NCI-H1105 treated with DMSO at 0.1 percent for 48 hours (cell line): ENCODE measurements at places on chromosomes 12 and 14.

DNA sequence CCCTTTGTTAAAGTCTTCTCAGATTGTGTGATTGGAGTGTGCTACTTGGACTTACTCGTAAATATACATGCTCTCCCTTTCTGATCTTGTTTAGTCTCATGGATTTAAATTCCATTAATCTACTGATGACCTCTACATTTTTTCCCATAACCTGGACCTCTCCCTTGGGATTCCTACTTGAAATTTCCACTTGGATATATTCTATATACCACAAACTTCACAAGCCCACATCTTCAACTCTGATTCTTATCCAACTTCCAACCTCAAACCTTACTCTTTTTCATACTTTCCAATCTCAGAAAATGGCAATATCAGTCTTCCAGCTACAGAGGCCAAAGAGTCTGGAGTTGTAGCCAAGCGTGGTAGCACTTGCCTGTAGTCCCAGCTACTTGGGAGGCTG, 49.1 kb upstream of the OTOGL start:
- DNase-seq = no peak

DNA sequence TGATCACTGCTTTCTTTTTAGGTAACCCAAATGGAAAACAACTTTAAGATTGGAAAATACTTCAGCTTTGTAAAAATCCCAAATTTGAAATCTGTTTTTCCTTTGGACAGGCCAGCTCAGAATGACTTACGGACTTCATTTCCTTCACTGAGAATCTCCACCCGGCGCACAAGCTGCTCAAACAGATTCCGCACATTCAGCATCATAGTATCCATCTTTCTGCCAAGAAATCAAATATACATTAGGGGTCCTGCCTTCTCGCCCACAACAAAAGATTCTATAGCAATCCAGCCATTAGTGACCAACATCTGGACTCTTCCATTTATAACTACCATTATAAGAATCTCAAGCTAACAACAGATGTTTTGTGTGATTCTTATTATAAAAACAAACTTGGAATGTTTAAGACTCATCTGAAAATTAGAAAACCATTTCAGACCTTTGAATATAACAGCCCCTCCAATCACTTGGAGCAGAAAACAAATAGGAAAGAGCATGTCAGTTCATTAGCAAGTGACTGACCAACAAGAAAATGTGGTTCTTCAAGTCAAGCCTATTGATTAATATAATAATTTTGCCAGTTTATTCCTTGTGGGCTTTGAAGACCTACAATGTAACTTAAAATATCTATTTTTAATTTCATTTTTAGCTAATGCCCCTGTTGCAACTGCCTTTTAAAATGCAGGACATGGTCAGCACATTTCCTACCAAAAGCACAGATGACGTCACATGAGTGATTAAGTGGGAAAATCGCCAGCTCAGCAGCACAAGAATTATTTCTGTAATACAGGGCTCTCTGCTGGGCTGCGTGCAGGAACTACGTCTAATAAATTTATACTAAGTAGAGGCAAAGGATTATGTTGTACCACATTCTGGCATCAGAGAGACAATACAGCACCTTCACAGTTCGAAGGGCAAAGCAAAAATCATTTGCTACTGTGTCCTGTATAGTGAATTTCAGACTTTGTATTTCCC, 8.5 kb downstream of the RACGAP1 start:
- DNase-seq = no peak

- no peak for DNase-seq
Measured at GRCh38 chr14:68748691-68749090, 44.2 kb downstream of the ZFP36L1 start.

GRCh38 chr12:79374545-79374944, 316.2 kb downstream of the PAWR start:
- DNase-seq = no peak

DNA sequence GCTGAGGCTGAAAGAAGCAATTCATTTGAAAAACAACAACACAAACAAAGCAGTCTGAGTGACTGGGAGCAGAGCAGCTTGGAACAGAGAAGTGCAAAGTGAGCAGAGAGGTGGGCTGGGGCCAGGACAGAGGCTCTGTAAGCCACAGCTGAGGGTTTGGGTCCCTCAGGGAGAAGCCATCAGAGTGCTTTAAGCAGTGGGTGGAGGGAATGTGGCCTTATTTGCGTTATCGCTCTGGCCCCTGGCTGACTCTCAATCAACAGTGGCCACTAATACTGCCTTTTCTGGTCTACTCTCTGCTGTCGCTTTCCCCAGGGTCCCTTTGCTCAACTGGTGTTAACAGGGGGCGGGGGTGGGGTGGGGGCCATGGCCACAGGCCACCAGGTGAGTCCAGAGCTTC, 44.2 kb downstream of the IRF2BPL start:
- DNase-seq = no peak
